ENCODE measurements at places on chromosomes 2 and 18.

- no peak for DNase-seq
These were observed 27.6 kb downstream of the CENPO start for GRCh38 chr2:24820598-24821432.

- DNase-seq, result no peak
These were observed 107.2 kb upstream of the PARD3B start for GRCh38 chr2:204437815-204438756.

GRCh38 chr18:64639536-64639935 lies 490.6 kb upstream of the LINC00305 start:
- DNase-seq, result no peak

DNA sequence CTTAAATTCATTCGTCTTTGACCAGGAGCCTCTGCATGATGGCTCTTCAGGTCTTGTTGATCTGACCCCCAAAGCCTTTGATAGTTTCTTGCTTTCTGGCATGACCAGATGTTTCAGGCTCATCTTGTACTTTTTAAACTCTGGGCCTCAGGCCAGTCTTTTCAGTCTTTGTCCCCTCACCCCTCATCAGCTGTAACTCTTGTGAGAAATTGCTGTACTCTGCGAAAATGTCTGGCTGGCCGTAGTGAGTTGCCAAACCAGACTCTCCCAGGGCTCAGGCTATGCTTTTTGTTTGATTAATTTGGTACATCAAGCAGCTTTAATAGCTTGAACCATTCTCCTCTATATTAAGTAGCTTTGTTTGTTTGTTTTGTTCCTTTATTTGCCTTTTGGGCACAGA lies 75.9 kb downstream of the BABAM2 start:
- no peak for DNase-seq

DNA sequence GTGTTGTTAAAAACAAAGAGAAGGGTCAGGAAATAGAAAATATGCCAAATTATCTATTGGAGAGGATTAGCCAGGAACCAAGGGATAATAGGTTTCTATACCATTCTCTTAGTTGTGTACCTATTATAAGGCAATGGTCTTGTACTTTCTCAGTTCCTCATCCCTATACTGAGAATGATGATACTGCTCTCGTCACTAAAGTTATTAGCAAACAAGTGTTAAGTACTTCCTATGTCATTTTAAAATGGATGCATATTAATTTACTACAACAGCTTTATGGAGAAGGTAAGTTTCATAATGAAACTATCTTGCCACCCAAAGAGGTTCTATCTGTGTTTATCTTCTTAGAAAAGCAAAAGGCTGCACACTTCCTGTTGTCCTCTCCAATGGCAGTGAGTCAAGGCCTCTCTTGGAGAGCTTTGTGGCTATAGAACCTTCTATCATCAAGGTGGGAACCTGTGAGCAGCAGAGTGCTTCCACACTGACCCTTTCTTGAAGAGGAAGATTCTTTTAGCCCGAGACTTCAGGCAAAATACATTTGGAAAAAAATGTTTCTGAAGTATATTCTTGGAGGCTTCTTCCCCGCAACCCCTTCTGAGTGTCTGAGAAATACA lies 460.7 kb upstream of the FANCL start:
- DNase-seq, result no peak

DNA sequence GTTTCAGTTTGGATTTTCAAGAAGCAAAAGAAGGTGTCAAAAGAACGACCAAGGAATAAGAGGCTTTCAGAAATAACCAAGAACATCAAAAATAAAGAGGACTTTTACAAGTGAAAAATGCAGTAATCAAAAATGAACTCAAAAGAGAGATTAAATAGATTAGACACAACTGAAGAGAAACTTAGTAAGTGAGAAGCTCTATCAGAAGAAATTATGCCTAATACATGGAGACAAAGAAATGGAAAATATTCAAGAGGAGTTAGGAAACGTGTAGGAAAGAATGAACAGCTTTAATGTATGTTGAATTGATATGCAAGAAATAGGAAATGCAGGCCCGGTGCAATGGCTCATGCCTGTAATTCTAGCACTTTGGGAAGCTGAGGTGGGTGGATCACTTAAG lies 145.8 kb downstream of the ACOXL start:
- DNase-seq, result no peak

DNA sequence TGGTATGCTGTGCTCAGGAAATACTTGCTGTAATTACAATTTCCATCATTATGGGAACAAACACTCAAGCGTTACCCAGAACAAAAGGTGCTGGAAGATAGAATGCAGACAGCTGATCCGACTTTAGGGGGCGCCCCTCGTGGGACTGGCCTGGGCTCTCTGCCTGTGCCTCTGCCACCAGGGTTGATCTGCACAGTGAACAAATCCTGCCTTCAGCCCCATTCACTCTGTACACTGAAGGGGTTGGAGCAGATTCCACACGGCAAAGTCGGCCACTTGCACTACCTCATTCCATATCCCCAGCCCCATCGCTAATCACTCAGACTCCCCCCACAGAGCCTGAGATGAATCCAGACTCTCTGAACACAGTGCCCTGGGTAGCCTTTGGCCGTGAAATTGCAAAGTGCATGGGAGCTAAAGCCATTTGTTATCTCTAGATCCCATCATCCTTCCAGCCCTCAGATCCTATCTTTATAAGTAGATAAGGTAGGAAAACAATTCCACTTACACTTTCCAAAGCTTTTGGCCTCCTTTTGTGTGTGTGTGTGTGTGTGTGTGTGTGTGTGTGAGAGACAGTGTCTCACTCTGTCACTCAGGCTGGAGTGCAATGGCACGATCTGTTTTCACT lies 69.3 kb downstream of the INPP5D start:
- DNase-seq, result no peak

DNA sequence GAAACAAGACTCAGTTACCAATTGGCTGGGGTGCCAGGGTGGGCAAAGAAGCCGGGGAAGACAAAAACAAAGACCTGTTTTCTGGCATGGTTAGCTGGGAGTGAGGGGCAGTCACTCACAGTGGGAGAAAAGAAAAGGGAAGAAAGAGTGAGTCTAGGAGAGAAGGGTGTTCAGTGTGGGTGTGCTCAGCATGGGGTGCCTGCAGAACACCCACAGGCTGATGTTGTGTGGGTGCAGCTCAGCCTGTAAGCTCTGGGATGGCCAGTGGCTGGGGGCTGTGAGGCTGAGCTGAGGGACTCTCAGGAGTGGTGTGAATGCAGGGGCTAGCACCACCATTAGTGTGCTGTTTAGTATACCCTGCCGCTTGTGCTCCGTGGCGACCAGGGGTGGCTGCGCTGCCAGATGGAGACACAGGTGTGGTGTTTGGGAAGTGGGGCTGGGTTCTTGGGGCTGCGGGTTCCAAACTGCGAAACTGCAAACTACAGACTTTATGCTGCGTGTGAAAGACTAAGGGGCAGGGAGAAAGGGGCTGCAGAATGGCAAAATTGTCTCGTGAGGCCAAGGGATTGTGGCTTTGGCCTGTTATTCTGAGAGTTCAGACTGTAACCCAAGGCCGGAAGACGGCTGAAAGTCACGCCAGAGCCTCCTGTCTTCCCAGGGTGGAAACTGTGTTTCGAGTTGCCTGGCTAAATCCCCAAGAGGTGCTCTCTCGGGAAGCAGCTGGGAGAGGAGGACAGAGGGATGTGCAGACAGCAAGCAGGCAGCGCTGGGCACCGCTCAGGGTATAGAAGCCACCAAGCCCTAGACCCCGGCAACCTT lies 156.3 kb downstream of the TTC32 start:
- DNase-seq, result no peak
